Astrocyte of the cerebellum (primary cell): ENCODE measurements at places on chromosomes 13 and 19.

DNA sequence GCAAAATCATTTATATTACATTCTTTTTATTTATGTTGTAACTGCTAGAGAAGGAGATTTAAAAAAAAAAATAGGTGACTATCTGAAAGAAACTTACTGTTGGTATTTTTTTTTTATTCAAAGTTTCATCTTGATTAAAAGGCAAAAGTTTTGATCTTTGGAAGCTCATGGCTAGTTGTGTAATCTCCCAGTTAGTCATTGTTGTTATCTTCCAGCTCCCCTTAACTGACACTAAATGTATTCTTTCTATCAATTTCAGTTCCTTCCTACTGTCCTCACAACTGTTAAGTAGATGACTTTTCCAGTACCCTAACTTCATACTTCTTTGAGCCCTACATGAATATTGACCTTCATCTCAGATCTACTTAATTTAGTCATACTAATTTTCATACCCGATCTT lies 71.1 kb downstream of the PIBF1 start:
- DNase-seq, result no peak

- no peak for DNase-seq
Observed at GRCh38 chr19:18361646-18362045, 21.2 kb downstream of the PGPEP1 start.

- no peak for DNase-seq
Observed at GRCh38 chr13:29524176-29524575, 71.3 kb downstream of the SLC7A1 start.

- no peak for DNase-seq
Observed at GRCh38 chr19:1690699-1691307, 38.4 kb upstream of the TCF3 start.

- no peak for DNase-seq
Observed at GRCh38 chr13:67106502-67107057, 123.6 kb downstream of the PCDH9 start.

DNA sequence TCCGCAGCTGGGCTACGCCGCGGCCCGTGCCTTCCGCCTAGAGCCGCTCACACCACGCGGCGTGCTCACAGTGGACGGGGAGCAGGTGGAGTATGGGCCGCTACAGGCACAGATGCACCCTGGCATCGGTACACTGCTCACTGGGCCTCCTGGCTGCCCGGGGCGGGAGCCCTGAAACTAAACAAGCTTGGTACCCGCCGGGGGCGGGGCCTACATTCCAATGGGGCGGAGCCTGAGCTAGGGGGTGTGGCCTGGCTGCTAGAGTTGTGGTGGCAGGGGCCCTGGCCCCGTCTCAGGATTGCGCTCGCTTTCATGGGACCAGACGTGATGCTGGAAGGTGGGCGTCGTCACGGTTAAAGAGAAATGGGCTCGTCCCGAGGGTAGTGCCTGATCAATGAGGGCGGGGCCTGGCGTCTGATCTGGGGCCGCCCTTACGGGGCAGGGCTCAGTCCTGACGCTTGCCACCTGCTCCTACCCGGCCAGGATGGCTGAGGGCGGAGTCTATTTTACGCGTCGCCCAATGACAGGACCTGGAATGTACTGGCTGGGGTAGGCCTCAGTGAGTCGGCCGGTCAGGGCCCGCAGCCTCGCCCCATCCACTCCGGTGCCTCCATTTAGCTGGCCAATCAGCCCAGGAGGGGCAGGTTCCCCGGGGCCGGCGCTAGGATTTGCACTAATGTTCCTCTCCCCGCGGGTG lies 7.4 kb downstream of the DBP start:
- DNase-seq, result no peak

GRCh38 chr19:10797078-10797477 lies 38.9 kb downstream of the TMED1 start:
- DNase-seq, result no peak

DNA sequence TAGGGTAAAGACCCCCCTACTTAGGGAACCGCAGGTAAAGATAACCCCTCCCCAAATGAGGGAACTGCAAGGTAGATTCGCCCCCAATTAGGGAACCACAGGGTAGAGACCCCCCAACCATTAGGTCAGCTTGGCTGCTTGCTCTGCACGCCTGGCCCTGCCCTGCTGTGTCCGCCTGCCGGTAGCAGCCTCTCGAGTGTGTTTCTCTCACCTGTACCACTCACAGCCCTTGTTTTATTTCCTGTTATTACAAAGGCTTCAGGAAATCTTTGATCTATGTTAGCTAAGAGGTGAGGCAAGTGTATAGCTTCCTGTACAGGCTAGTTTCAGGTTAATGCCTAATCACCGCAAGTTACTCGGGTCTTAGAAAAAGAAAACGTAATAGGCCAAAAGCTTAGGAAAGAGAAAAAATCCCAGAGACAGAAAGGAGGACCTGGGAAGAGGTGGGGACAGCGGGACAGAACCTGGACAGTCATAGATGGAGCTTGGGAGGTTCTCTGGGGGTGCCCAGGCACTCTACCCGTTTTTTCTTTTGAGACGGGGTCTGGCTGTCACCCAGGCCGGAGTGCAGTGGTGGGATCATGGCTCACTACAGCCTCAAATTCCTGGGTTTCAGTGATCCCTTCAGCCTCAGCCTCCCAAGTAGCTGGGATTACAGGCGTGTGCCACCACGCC lies 23.1 kb upstream of the EIF3G start:
- no peak for DNase-seq

DNA sequence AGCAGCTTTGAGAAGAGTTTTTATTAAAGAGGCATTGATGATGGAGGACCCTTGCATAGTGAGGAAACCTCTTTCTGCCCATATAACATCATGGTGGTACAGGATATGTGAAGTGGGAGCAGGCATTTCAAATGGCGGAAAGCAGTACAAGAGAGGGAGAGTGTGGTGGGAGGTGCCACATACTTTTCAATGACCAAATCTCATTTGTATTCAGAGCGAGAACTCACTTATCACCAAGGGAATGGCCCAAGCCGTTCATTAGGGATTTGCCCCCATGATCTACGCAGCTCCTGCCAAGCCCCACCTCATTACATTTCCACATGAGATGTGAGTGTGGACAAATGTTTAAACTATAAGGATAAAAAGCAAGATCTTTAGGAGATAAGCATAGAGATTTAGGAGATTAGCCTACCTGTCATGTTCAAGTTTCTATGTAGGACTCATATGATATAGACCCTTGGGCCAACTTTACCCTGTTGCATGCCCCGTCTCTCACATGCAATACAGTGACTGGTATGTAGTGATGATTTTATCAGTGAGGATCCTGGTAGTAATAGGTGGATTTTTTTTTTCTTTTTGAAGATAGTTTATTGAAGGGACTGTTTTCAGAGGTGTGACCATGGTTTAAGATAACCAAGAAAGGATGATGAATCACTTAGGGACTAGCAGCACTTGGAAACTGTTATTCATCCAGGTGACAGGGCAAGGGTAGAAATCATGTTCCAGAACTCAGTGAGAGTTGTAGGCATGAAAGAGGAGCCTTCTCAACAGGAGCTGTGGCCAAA lies 38.3 kb downstream of the DNAJC15 start:
- DNase-seq, result no peak

DNA sequence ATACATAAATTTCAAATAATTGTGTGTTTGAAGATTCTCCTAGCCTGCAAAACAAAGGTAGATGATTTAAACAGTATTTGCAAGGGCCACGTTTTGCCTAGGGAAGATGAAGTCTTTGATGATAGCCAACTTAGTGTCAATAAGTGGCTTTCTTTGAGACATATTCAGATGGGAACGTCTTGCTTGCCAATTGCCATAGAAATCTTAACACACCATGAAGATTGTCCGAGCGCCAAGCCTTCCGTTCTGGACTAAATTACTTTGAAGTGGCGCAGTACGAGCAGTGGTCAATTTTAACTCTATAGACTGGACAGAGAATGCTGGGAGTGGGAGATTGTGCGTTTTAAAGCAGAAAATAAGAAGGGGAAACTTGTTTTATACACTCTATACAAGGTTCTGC lies 9.9 kb downstream of the ZIC5 start:
- DNase-seq, result peak; percentile 75

DNA sequence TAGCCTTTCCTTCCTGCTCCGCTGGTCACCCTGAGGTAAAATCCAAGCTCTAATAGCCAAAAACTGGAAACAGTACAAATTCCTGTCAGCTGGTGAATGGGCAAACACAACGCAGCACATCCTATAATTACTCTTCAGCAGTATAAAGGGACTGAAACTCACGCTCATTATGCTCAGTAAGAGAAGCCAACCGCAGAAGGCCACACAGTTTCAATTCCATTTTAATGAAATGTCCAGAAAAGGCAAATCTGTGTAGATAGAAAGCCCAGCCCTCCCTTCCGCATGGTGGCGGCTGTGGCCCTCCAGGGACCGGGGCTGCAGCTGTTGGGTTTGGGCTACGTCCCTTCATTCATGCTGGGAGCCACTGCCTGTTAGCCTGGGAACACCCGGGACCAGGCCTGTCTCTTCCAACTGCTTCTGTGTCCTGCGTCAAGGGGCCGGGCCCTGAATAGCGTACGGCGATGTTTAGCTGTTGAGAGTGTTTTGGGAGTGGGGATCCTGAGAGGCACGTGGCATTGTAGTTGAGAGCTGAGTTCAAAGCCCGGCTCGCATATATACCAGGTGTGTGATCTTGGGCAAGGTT lies 23.5 kb downstream of the NKPD1 start:
- DNase-seq, result peak; percentile 35

DNA sequence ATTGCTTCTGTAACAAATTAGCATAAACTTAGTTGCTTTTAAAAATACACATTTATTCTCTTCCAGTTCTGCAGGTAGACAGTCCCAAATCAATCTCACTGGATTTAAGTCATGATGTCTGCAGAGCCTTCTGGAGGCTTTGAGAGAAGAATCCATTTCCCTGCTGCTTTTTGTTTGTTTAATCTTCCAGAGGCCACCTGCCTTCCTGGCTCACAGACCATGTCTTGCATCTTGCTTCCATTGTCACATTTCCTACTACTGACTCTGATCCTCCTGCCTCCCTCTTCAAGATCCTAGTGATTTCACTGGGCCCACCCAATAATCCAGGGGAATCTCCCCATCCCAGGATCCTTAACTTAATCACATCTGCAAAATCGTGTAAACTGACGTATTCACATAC lies 473.3 kb downstream of the ITGBL1 start:
- no peak for DNase-seq

DNA sequence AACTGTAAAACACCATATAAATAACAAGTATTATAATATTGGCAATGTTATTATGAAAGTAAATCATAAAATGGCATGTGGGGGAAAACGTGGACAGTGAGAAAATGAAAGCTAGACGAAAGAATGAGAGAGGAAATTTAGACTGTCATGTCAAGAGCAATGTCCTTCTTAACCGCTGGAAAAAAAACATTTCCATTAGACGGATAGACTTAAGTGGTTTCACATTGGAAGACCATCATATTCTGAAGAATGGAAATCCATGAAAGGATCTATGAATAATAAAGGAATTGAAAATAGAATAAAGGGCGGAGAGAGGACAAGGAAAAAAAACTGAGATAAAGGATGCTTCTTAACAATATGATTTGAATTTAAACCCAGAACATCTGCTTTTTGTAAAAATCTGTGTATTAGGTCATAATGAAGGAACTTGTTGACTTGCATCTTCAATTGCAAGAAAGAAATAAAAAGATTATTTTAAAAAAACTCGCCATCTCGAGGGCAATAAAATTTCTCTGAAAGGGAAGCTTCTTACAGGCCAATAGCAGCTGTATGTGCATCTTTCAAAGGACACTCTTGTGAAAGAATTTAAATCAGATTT lies 90.6 kb downstream of the SPRY2 start:
- no peak for DNase-seq

- no peak for DNase-seq
Observed at GRCh38 chr19:21891086-21891485, 55.1 kb upstream of the ZNF43 start.

- DNase-seq, result no peak
Observed at GRCh38 chr13:71149046-71149445, 718.0 kb downstream of the DACH1 start.

DNA sequence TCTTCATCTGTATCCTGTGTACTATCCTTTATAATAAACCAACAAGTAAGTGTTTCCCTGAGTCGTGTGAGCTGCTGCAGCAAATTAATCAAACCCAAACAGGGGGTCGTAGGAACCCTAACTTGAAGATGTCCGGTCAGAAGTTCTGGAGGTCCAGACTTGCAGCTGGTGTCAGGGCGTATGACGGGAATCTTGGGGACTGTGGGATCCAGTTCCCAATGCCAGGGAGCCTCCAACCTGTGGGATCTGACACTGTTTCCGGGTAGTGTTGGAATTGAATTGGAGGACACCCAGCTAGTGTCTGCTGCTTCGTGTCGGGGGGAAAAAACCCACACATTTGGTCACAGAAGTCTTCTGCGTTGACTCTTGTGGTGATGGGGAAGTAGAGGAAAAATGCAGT lies 52.1 kb upstream of the AMER2 start:
- DNase-seq, result no peak

DNA sequence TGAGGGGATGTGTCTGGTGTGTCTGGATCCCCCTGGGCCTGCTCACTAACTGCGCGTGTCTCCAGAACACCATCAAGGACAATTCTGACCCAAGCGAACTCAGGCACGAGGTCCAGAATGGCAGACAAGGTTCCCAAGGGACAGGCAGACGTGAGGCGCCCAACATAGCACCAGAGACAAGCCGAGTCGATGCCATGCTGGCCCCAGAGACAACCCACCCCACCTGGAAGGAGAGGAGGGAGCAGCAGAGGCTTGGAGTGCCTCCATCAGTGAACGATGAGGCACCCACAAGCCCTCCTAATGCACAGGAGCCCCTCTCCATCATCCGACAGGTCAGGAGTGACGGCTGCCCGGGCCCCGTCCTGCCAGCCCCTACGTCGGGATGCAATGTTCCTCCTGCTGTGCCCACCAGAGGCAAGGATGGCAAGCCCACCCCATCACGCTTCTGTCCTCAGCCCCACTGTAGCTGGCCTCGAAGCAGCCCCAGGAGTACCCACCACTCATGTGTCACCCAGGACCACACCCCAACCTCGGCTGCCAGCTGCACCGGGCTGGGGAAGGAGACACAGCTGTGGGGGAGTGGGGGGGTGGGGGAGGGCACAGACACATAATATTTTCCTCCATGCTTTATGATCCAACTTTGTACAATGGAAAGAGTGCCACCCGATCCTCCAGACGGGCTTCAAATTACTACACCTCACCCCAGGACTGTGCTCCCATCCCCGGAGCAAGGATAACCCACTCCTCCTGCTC lies 11.8 kb downstream of the AP3D1 start:
- no peak for DNase-seq

- no peak for DNase-seq
Observed at GRCh38 chr13:31850041-31850555, 110.8 kb downstream of the RXFP2 start.

DNA sequence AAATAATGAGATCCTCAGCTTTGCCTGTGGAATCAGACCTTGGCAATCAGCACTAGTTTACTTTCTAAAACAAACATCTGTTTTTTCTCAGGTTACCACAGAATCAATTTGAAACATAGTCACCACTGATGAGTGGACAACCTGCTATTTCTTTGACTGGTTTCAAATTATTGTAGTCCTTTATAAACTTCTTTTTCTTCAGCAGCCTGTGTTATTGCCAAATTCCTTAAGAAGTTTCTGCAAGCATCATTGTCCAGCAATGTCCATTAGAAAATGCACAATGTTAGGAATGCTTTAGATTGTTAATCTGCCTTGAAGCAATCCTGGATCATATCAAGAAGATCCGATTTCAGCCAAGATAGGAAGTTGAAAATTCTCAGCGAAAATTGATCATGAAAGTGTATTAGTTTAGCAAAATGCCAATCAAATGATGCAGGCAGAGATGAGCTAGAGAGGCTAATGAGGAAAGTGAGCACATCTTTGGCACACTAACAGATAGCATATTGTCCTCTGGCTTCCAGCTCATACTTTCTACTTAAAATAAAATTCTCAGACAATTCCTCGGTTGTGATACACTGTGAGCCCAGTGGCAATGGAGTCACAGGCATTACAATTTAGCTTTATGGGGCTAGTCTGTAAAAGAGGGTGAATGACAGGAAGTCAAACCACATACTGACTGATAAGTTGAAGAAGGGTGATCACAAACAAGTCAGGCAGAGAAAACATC lies 270.6 kb downstream of the SLITRK6 start:
- peak; percentile 72 for DNase-seq
